ENCODE measurements at places on chromosomes 3 and 15.

- DNase-seq, result no peak
Measured at GRCh38 chr3:159928666-159929065, 60.0 kb upstream of the IL12A start.

DNA sequence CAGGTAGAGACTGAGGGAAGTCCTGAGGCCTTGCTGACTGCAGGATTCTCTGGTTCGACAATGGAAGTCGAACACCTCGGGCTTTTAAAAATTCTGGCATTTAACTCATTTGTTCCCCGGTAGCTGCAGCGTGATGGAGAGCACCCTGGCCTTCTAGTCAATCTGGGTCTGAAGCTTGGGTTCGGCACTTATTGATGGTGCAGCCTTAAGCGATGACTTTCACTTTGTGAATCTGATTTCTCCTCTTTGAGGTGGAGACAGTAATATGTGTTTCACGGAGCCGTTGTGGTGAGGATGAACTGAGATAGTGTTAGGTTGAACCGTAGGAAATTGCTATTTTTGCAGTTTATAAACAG, 621 bp upstream of the PARP6 start:
- no peak for DNase-seq

- no peak for DNase-seq
Measured at GRCh38 chr15:49015896-49016295, 30.4 kb downstream of the SECISBP2L start.

GRCh38 chr3:183288117-183288516, 35.1 kb downstream of the B3GNT5 start:
- DNase-seq, result no peak

DNA sequence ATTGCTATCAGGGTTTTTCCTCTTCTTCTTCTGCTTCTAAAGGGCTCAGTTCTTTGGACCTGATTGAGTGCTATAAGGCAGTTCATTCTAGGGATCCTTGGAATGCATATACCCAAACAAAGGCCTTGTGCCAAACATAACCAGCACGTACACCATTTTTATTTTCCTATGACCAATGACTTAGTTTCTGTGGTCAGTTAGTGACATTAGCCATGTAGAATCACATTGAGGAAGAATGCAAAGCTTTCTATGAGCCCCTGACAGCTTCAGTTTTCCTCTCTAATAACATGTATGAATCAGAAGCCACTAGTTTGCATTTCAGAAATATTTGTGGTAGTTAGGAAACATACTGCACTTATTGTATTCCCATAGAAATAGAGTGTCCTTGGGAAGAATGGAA, 240.0 kb downstream of the THRB start:
- DNase-seq, result no peak

- DNase-seq, result no peak
Measured at GRCh38 chr3:113287111-113287802, 75.9 kb downstream of the BOC start.

- peak; percentile 9 for DNase-seq
Measured at GRCh38 chr3:181941250-181941649, 229.5 kb downstream of the SOX2 start.

- no peak for DNase-seq
Measured at GRCh38 chr15:100812802-100813201, 66.8 kb upstream of the ALDH1A3 start.

DNA sequence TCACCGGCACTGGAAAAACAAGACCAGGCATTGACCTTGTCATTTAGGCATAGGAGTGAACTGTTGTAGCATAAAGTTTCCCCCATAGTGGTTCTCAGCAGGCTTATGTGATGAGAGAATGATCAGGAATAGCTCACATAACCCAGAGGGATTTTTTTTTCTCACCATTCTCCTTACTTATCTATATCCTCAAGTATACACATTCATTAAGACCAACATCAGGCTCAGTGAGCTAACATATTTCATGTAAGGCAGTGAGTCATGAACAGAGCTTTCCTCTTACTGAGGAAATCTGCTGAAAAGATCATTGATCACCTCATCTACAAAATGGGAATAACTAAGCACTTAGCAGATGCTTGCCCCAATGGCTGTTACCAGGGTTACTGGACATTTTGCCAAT, 396.6 kb upstream of the TMCO5A start:
- DNase-seq, result no peak

- DNase-seq, result no peak
Measured at GRCh38 chr3:131623431-131623830, 120.7 kb upstream of the MRPL3 start.

GRCh38 chr15:92877000-92877399, 23.1 kb upstream of the CHD2 start:
- no peak for DNase-seq

GRCh38 chr15:99732124-99732750, 1.0 kb downstream of the LYSMD4 start:
- DNase-seq, result no peak

GRCh38 chr15:51768018-51768417, 16.6 kb downstream of the TMOD2 start:
- no peak for DNase-seq

- DNase-seq, result no peak
Measured at GRCh38 chr15:43534897-43535296, 17.5 kb downstream of the MAP1A start.

GRCh38 chr3:47556351-47556750, 22.3 kb downstream of the CSPG5 start:
- no peak for DNase-seq

- DNase-seq, result no peak
Measured at GRCh38 chr15:50523851-50524251, 22.6 kb downstream of the USP50 start.

Measured in NCI-H2171 (cell line).